ENCODE measurements at places on chromosomes 5 and 9.

DNA sequence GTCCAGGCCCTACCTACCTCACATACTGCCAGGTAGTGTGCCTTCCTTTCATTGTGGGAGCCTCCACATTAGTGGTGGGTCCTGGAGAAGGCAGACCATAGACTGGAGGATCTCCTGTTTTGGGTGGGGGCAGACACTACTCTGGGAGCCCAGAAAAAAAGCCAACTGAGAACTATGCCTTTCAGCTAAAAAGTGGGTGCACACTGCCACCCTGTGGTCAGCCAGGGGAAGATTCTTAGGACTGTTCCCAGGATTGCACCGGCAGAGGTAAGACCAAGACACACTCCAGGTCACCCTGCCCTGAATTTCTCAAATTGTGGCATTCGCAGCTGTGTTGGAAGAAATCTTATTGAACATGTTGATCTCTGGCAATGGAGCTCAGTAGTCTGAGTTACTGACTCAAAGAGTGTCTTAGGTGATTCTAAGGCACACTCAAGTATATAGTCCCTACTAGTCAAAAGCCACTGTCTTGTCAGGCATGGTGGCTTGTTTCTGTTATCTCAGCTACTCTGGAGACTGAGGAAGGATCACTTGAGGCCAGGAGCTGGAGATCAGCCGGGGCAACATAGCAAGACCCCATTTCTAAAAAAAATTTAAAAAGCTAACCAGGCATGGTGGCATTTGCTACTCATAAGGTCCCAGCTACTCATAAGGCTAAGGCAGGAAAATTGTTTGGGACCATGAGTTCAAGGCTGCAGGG lies 3.6 kb downstream of the SIGMAR1 start:
- DNase-seq = peak; percentile 80

DNA sequence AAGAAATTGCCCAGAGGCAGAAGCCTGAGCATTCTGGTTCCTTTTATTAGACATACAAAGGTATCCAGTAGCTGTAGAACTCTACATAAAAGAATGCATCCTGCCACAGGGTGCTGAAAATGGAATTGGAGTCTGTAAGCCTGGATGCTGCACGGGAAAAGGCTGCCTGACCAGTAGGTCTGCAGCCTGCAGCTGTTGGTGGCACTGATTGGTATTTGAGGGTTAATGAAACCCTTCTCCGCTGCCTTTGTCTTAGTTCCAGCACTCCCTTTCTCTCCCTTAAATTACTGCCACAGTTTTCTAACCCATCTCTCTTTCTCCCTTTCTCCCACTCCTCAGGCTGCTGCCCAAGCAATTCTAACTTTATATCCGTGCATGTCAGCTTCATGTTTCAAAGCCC lies 64.7 kb downstream of the BRINP1 start:
- DNase-seq = no peak

GRCh38 chr5:143142596-143143435 lies 260.7 kb downstream of the NR3C1 start:
- DNase-seq = no peak

- DNase-seq = no peak
Observed at GRCh38 chr9:136248951-136249876, 3.6 kb upstream of the QSOX2 start.

DNA sequence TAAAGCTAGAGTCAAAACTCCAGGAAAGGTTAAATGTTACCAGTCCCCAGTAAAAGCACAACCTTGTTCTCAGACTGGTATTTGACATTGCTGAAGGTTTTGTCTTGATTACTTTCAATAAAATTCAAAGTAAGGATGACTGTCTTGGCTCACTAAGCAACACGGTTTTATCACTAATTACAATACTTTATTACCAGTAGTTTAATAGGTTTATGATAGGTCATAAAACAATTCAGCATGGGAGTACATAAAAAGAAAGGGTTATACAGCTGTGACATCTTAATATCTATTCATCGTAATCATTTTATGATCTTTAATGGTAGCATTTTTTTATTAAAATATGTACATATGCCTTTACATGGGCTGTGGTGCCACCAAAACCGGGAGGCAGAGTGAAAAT lies 370.7 kb upstream of the IRX2 start:
- no peak for DNase-seq

Measured in hematopoietic multipotent progenitor cell treated with erythropoietin and hydrocortisone succinate and interleukin-3 and kit ligand, for 15 days (in vitro differentiated cells).